Globus pallidus (tissue), 1 donor: ENCODE measurements at places on chromosomes 3 and 15.

DNA sequence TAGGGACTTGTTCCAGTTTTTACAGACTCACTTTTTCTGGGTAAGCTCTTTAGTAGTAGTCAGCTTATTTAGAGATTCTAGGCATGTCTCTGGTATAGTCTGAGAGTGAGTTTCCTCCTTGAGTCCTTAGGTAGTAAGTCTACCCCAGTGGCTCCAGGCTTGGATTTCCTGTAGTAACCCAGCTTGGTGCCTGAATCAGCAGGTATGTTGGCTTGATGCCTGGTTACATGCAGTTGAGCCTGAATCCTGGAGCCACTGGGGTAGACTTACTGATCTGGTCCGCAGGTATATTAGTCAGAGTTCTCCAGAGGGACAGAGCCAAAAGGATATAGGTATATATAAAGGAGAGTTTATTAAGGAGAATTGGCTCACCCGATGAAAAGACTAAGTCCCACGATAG, 85.8 kb upstream of the RBMS3 start:
- no peak for DNase-seq

DNA sequence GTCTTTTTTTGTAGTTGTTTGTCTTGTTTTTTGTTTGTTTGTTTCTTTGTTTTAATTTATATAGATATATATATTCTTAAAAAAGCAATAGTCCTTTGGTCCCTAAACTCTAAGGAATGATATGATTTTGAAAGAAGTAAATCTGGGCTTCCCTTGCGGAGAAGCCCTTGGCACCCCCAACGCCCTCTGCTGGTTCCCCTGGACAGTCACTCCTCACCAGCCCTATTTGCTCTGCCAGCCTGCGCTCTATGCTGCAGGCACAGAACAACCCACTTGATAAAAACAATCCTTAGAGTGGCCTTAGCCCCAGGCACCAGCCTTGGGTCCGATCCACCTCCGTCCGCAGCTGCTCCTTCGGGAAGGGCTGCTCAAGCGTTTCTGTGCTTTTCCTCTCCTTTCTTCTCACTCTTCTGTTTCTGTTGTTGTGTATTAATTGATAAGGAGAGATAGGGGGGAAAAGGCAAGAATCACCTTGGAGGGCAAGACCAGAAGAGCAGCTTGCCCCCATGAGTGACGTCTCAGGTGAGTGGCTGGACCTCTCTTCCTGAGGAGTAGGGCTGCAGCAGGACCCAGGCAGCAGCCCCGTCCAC, 13.7 kb upstream of the PARP6 start:
- DNase-seq: no peak

- no peak for DNase-seq
These were observed 34.8 kb upstream of the CFAP20DC start for GRCh38 chr3:59084583-59084982.

DNA sequence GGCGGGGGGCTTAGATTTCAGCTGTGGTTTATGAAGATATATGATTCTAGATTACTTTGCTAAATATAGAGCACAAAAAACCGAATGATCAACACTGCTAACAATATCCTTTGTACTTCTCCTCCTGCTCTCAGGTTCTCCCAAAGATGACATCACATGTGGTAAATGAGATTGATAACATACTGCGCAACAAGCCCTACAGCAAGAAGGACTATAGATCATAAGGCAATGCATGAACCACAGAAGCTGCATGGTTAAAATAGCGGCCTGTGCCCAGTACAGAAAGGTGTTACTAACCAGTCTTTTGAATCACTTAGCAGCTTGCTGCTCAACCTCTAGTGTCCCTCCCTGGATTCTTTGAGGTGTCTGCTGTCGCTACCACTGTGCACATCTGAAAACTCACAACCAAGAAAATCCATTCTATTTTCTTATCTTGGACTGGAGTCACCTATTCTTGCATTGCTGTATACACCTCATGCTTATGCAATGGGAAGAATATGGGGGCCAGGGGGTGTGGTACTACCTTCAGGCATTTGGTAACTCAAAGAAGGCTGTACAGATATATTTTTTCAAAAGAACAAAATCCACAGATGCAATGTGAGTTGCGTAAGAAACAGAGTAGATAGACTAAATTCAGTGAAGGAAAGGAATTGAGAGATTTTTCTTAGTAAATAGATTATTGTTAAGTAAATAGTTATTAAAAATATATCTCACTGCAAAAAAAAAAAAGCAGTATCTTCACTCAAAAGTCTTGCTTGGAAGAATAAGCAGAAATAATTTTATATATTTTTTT, 18.2 kb downstream of the SSR3 start:
- DNase-seq: no peak

DNA sequence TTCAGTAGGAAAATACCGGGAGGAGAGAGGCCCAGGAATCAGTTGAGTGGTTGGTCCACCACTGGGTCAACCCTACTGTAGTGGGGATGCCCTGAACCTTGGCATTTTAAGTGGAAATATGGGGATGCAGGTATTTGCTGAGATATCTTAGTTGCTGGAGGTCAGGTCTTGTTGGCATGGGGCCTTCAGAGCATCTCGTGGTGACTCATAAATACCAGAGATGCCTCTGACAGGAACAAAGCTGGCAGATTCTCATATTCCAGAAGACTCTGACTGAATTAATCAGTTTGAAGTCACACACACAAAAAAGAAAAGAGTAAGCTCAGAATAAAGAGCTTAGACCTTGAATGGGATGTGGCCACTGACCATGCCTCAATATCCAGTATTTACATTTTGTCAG, 91.6 kb downstream of the CACNA2D3 start:
- DNase-seq: no peak

- no peak for DNase-seq
These were observed 357.1 kb downstream of the ZPLD1 start for GRCh38 chr3:102791641-102792589.
